A172 (cell line): ENCODE measurements at places on chromosomes 5 and 9.
A peak's percentile ranks its signal among the peaks of the same experiment; 100 is the strongest.

DNA sequence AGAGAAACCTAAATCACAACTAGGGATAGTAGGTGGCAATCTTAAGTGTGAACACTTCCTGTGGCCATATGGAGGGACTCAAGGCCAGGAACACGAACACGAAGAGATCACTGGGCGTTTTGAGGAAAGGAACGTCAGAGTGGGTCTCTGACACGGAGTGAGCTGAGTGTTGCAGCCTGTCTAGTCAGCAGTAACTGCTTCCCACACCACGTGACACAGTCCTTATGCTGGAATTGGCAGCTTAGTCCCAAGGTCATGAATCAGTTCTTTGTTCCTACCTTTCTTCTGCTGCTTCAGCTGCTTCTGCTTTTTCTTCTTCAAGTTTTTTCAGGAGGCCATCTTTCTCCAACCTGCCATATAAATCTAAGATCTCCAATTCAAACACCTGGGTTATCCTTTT is 18.2 kb downstream of the SPACA9 start:
- DNase-seq = no peak

- DNase-seq = peak; percentile 61
These were observed 24.0 kb downstream of the GALNT10 start for GRCh38 chr5:154214371-154215106.

GRCh38 chr5:75021219-75021618 is 31.1 kb downstream of the GCNT4 start:
- no peak for DNase-seq

DNA sequence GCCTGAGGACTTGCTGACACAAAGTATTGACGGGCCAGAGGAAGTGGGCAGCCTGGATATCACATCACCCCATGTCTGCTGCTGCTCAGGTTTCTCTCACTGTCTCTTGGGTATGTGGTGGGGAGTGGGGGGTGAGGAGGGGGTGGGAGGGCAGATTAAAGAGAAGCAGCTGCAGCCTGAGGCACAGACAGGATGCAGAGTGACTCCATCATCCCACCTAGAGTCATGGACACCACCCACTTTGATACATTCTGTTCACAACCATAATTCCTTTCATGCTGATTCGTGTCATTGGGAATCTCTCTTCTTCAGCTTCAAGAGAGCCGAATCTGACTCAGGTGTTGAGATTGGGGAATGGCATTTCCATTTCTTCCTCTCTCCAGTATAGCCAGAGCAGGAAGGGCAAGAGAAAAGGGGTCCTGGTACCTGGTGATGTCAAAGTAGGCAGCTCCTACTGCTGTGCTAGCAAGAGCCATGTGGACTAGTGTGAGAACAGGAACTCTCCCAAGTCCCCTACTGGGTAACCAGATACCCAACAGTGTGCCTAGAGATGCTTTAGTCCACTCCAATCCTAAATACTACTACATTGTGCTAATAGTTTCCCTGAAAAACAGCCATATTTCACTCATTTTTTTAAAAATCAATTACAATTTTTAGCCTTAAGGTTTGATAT is 22.4 kb downstream of the GRAMD2B start:
- DNase-seq = peak; percentile 15

DNA sequence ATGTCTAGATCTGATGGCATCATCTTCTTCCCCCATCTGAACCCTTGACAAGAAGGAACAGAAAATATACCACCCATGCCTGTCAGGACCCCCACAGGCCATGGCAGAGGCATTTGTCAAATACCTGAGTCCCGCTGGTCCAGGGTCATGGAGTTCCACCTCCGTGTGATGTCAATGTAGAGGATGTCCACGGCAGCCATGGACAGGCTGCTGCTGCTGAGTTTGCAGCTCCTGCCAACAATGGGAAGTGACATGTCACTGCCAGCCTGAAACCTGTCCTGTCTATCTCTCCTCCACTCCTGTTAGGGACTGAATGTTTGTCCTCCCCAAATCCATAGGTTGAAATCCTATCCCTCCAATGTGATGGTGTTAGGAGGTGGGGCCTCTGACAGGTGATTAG is 208.8 kb downstream of the DAB2IP start:
- no peak for DNase-seq

DNA sequence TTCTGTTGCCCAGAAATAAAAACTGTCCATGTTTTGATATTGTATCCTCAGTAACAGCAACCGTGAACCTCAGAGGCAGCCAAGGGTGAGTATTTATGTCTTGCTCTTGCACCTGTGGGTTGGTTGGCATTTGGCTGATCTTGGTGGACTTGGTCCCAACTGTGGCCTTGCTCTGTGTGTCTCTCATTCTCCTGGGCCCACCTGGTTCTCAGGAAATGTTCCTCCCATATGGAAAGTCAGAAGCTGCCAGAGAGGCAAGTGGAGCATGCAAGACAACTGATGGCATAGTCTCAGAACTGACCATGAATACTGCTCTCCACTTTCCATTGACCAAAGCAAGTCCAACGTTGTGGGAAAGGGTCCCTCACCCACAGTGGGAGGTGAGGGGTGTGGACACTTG is 13.6 kb upstream of the NINJ1 start:
- DNase-seq = no peak

DNA sequence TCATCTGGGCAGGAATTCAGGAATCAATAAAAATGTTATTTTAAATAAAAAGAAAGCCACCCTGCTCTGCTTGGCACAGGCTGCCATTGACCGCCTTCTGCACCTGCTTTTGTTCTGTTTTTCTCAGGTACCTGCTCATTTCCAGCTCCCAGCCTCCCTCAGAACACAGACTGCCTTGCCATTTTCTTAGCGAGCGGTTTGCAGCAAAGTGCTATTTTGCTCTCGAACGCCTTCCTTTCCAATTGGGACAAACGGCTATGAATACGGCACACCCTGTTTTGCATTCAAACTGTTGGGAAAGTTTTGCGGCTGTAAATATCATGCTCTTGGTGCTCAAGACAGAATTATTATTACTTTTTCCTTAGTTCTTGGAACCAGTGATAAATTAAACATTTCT is 25.1 kb upstream of the FCN1 start:
- DNase-seq = no peak

DNA sequence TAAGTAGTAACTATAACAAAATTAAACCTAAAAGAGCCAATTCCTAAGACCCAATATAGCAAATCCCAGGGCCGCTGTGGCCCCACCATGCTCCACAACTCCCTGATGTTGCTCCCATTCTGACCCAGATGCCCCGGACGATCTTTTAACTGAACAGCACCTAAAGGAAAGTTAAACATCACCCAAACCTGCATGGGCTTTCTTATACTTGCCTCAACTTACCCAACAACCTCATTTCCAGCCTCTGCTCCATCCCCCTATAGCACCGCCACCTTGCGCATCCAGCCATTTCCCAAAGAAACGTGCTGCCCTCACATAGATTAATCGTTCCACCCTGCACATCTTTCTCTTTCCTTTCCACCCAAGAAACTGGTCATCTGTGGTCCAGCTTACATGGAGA is 54.6 kb downstream of the ZNF354C start:
- DNase-seq = no peak

GRCh38 chr5:67431191-67431590 is 234.6 kb upstream of the CD180 start:
- DNase-seq = peak; percentile 47

GRCh38 chr5:137753691-137754187 is 424 bp downstream of the HNRNPA0 start:
- no peak for DNase-seq

DNA sequence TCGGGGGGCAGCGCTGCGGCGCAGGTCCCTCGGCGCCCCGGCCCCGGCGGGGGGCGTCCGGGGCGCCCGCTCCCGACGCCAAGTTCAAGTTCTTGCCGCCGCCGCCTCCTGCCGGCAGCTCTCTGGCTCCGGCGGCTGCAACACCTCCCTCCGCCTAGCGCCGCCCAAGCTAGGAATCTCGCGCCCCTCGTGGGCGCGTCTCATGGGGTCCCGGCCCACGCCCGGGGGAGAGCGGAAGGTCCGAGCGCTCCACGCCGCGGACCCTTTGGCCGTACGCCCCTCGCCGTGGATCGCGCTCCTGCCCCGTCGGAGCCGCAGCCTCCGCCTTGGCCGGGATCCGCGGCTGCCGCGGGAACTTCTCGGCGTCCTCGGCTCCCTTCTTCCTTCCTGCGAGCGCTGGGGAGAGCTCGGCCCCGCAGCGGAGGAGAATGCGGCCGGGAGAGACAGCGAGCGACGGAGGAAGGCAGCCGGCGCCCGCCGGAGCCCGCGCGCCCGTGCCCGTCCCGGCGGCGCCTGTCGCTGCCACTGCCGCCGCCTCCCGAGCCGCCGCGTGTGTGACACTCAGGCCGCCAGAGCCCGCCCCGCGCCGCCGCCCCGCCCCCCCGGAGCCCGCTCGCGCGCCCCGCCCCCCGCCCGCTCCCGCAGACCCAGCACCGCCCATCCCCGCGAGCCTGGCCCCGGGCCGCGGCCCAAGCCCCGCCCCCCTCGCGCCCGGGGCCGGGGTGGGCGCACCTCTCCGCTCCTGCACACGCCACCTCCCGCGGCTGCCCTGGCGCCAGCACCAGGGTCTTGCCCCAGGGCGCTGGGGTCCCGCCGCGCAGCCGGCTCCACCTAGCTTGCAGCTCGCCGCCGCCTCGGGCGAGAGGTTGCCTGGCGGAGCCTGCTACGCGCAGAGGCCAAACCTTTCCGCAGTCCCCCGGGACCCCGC is at the start of gene SHB:
SHB (minus strand) TSS at position 527 of the 928 bp plus-strand sequence. CDS start 582 bp downstream, outside the sequence.
- DNase-seq = peak; percentile 42

DNA sequence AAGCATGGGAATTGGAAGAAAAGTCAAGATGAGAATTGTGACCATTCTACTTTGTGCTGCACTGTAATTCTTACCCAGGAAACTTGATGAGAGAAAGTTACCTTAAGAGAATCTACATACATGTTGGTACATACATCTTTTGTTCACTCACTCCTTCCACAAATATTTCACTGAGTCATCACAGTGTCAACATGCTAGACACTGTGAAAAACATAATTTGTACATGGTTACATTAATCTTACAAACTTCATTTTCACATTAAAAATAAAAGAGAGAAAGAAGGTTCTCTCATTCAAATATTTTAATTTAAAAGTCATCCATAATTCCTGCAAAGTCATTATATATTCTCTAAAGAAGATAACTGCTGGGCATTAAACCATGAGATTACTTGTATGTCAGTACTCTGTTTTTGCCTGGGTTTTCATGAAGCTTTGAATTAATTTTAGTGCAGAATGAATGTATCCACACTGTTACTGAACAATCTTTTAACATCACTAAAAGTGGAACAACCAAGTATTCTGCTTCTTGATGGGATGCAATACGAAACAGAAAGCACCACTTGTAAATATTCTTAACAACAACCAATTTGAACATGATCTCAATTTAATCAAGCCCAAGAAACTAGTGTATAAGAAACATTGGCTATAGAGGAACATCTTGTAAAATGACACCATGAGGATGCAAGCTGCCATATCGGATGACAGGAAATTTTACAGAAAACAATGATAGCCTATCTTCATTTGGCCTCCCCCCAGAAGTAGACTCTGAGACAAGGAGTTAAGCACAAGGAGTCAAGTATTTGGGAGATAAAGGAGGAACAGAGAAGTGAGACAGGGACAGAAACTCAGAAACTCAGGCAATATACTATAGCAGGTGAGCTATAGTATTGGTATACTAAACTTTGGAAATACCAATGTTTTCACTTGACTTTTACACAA is 28.4 kb downstream of the ERP44 start:
- DNase-seq = no peak

DNA sequence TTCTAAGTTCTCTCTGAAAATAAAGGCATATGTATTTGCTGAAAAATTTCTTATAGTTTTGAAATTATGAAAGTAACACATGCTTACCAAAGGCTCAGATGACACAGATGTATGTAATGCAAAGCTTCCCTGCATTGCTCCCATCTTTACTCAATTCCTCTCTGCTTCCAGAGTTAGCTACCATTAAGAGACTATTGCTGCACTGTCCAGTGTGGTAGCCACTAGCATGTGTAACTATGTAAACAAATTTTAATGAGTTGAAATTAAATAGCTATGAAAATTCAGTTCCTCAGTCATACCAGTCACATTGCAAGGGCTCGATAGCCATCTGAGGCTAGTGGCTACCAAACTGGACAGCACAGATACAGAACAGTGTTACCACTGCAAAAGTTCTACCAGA is 17.9 kb downstream of the FRMD3 start:
- no peak for DNase-seq

- DNase-seq = no peak
These were observed 4.3 kb upstream of the MXD3 start for GRCh38 chr5:177316005-177316404.

DNA sequence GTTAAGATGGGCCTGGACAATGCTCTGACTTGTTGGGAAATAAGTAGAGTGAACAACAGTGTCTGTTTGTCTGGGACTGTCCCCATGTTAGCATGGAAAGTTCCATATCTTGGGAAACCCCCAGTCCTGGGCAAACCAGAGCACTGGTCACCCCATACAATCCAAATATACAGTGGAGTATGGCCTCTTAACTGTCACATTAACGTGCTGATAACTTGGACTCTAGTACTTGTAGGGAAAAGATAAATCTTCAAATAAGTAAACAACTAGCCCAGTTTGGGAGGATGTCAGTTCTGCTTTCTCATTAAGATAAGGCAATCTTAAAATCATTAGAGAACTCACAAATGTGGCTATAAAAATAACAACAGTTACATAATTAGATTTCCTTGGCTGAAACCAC is 47.6 kb upstream of the JAK2 start:
- no peak for DNase-seq

- no peak for DNase-seq
These were observed 122.1 kb downstream of the SAXO1 start for GRCh38 chr9:18910916-18911315.
